ENCODE measurements at places on chromosomes 2 and 18.
A peak's percentile ranks its signal among the peaks of the same experiment; 100 is the strongest.

GRCh38 chr2:12347066-12347493 lies 369.7 kb upstream of the TRIB2 start:
- no peak for DNase-seq

DNA sequence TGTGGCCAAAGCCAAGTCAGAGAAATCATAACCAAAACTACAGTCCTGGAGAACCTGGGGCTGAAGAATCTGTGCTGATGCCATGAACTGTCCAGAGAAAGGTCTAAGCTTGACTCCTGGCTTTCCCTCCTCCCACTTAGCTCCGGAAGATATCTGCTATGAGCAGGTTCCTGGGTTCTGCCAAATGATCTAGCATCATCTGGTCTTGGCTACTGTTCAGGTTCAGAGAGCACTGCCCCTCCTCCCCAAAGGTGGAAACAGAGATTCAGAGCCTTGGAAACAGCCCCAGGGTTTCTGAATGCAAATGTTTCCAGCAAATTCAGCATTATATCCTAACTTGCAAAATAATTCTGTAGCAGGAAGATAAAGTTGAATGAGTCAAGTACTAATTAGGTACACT lies 219.2 kb upstream of the SP5 start:
- no peak for DNase-seq

DNA sequence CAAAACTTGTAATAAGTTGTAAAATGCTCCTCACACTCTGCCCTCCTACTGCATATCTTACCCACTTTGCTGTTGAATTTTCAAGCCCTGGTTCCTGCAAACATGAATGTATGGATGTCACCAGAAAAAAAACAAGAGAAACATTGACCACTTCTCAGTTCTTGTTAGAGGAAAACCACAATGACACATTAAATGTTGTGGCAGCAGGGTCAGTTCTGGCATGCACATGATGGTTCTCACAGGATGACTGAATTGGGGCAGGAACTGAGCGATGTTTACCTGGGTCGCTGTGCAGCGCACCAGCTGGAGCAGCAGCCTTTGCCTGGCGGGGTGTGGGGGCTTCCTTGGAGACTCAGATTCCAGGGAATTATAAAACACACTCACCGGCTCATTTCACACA lies 14.0 kb upstream of the PRKCE start:
- peak; percentile 26 for DNase-seq

DNA sequence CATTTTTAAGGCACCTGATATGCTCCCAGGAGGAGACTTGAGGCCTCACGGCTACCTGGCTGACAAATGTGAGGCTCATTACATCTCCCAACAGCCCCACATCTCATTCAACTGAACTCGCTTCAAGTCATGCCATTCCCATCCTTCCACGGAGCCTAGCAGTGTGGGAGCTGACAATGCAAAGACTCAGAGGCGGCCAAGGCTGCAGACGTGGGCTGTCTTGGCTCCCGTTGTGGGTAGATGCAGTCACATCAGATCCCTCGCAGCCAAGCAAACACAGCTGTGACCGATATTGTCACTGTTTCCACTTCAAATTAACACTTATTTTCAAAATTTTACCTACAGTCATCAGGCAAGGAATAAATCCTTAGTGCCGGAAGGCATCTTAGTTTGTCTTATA lies 64.0 kb upstream of the TRIB2 start:
- DNase-seq: no peak

DNA sequence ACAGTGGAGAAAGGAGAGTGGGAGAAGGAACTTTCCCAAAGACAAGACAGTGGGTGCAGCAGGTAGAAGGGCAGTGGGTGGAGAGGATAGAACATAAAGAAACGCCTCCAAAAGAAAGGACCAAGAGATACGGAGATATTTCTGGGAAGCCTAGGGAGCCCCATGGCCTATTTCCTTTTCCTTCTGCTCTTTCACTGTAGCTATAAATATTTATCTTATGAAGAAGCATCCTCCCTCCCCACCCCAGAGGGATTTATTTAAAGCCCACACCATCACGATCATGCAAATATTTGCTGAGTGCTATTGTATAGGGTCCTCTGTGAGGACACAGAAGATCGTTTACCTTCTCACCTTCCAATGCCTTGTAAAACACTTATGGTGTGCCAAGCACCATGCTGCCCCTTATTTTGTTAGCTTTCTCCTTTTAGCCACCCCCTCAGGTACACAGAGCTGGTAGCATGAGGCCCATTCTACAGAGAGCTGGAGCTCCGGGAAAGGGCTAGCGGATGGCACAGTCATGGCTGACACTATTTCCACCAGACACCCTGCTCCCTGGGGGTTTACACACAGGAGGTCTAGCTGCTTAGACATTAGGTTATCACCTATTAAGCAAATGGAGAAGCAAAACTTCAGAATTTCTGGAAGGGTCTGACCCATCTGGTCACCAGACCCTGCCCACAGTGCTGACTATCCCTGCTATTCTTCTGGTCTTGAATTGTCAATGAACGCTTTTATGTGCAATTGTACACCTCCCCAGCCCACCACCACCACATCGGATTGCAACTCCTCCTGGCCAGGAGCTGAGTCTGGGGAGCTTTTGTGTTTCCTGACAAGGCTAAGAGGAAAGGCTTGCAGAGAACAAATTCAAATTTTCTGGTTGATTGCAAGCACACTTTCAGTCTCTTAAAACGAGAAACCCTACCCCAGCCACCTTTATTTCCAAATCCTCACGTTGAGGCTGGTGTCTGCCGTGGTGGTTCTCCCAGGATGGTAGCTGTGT lies 91.8 kb upstream of the KLF7 start:
- no peak for DNase-seq

DNA sequence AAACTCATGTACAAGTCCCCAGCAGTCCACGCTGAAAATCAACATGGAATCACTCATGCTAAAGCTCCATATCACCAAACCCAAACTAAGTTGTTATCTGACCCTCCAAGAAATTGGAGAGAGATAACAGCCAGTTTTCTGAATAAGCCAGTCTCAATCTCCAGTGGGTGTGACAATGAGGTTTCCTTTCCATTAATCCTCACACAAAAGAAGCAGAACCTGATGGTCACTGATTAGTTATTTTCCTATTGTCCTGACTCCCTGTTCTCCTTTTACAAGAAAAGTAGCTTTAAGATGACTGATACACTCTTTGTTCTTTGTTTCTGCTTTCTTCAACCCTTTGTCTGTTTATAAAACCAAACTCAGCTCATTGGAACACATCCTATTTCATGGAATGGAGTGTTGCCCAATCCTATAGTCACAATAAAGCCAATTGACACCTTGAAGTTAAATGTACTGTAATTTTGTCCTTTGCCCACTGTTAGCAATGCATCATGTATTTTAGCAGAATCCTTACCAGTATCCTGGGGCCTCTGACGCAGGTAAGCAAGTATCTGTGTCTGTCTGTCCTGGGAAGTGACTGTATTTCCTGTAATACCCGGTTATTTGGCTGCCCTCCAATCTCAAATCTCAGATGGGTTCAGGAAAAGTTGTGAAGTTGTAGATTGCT lies 30.6 kb upstream of the SH3RF3 start:
- peak; percentile 4 for DNase-seq

GRCh38 chr2:108268001-108268400 lies 20.7 kb upstream of the SULT1C2 start:
- DNase-seq: peak; percentile 65

GRCh38 chr18:62399781-62400308 lies 74.7 kb downstream of the TNFRSF11A start:
- DNase-seq: no peak

DNA sequence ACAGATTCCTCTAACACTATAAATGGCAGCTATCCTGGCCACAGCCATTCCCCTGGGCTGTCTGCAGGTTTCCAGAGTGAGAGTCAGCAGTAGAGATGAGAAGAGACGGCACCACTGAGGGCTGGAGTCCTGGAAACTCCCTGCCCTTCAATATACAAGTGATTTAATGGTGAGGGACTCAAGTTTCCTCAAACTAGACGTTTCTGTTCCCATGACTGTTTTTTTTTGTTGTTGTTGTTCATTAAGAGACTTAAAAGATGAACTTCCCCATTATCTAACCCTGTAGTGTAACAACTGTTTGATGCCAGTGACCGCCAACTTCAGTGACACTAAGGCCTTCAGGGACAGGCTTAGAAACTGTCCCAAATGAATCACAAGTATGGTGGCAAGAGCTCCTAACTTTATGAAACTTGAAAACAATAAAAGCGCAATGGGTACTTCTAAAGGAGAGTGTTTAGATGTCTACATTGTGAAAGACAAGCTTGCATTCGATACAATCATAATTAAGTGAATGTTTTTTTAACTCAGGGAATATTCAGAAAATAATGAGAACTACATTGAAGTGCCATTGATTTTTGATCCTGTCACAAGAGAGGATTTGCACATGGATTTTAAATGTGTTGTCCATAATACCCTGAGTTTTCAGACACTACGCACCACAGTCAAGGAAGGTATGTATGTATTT lies 34.0 kb downstream of the IL1R2 start:
- DNase-seq: no peak

DNA sequence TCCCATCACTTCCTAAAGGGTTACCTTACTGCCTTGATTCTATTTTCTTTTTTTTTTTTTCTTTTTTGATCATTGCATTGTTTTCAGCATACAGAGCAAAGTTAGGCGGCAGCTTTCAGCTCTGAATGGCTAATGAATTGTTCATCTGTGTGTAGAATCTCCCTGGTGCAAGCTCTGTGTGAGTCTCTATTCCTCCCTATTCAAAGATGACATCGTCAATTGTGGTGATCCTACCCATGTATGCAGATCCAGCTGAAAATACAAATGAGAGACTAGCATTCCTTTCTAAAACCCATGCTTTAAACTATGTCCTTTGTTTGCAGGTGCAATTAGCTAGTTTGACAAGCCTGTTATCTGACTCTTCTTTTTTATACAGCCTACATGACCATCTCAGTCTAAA lies 539.0 kb downstream of the ARHGAP15 start:
- no peak for DNase-seq

GRCh38 chr2:213537579-213537978 lies 253.3 kb downstream of the SPAG16 start:
- no peak for DNase-seq

GRCh38 chr2:216559625-216560156 lies 61.0 kb downstream of the RPL37A start:
- no peak for DNase-seq

DNA sequence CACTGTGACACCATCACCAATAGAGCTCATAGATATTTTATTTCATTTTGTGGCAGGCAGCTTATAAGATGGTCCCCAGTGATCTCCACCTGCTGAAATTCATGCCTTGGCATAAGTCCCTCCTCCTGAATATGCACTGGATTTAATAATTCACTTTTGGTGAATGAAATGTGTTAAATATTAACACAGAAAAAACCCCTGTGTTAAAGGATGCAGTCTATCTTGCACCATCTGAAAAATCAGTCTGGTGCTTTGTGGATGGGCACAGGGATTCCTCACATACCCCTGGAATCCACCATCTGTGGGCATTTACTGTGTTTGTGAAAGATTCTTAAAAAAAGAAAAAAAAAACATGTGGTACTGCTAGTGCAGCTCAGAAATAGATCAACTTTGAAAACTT lies 26.1 kb upstream of the WIPF1 start:
- DNase-seq: no peak

- no peak for DNase-seq
These were observed 12.0 kb upstream of the NTSR2 start for GRCh38 chr2:11681722-11682589.

DNA sequence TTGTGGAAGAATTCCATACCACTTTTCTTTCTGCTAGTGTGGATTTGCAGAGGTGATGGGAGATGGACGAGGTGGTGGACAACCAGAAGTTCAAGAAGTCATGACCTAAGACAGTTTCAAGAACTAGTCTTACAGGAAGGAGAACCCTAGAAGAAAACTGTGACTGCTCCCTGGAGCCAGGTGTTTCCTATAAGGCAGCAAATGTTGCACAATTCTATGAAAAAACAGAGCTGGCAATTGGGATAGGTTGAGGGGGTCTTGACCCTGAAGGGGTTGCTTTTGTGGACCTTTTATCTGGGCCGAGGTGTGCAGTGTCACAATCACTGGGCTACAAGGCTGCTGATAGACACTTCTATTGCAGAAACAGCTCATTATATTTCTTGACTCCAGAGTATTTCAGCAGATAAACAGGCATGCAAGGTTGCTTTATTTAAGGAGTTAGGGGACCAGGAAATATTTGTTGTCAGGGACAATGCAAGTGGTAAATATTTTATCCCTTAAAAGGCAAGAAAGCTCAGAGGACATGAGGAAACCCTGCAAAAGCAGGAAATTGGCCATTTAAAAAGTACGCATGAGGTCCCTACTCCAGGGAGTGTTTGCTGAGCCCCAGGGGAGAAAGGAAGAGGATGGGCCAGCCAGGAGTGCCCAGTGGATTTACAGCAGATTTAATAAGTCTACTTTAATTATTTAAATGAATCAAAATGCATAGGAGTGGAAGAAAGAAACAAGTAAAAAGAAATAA lies 22.9 kb downstream of the APCDD1 start:
- DNase-seq: no peak

GRCh38 chr2:101736861-101737291 lies 39.4 kb downstream of the MAP4K4 start:
- no peak for DNase-seq

DNA sequence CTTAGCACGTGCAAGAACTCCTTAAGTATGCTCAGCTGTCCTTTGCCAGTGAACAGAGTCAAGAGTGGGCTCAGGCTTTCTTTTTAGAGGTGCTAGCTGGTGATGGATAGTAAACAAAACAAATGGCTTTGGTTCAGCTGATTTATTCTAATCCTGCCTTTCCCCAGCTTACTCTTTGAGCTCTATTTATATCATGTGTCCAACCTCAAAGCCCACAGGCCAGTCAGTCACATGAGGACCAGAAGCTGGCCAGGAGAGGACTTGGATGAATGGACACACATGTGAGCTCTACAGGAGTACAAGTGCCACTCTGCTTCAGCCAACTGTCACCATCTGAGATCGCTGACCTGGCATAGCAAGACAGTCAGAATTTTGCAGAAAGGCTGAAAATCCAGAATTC lies 59.4 kb downstream of the STK39 start:
- DNase-seq: no peak

DNA sequence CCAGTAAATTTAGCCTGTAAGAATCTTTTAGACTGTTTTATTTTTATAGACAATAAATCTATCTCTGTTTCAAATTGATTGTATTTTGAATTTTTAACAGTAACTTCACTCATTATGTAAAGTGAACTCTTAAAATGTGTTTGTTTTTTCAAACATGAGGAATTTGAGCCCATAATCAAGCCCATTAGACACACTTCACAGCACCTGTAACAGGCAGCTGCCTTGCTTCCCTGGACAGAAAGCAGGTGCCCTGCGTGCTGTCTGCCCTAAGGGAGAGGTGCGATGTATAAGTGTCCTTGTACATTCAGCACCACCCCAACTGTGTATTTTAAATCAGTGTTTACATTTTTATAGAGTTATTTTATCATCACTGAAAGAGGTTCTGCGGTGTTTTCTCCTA lies 186.5 kb upstream of the TPO start:
- no peak for DNase-seq

- peak; percentile 76 for DNase-seq
These were observed 67.8 kb upstream of the EPAS1 start for GRCh38 chr2:46229134-46230063.

- DNase-seq: peak; percentile 78
These were observed 62.1 kb upstream of the NPAS2 start for GRCh38 chr2:100757621-100758394.

- DNase-seq: no peak
These were observed 39.1 kb downstream of the HNMT start for GRCh38 chr2:138003411-138003810.
